Iris pigment epithelial cell (primary cell): ENCODE measurements at places on chromosomes 1 and 21.

GRCh38 chr1:212699625-212700222 lies at the start of gene BATF3:
BATF3 (minus strand) TSS chr1:212699840; CDS start chr1:212699762, 78 bp downstream.
- no peak for DNase-seq

DNA sequence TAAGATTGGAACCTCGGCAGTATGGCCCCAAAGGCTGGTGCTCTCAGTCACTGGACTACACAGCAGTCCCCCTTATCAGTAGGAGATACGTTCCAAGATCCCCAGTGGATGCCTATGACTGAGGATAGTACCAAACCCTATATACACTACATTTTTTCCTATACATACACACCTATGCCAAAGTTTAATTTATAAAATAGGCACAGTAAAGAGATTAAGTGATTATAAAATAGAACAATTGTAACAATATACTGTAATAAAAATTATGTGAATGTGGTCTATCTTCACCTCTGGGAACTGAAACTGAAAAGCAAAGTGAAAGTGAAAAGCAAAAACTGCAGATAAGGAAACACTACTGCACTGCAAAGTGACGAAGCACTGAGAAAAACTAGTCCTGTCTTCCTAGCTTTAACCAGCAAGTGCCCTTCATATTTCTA lies 96.8 kb downstream of the INTS7 start:
- DNase-seq = no peak

DNA sequence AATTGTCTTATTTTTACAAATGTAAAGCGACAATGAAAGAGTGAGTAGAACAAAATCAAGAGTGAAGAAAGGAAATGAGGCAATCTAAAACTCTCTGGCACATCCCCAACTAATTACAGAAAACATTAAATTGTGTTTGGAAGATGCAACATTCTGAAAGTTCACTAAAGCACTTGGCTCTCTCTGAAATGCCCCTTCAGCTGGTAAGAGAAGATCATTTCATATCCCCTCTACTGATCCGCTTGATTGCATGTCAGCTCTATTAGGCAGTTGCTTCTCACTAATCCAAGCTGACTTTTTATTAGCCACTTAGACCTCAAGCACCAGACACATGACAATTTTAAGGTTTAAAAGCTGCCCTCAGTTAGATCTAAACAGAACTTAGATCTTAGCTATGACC lies 262.8 kb upstream of the PRMT6 start:
- no peak for DNase-seq

- no peak for DNase-seq
Observed at GRCh38 chr1:178457651-178458050, 39.1 kb downstream of the CLEC20A start.

DNA sequence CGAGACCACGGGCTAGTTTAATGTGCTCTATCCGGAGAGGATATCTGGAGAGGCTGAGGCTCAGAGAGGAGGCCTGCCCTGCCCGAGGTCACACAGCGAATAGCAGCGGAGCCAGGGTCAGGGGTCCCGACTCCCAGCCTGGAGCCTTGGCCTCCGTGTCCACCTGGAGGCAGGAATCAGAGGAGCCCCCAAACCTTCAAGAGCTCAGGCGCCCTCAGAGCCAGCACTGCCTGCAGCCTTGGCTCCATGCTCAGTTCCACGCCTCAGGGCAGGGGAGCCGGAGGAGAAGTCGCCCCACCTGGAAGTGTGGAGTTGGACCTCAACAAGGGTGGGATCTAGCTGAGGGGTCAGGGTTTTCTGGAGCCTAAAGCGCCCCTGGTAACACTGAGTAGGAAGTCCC lies 2.0 kb upstream of the ASCL5 start:
- no peak for DNase-seq
